ENCODE measurements at places on chromosomes 12 and 14. TPM values are rescaled to one million over a fixed set of nuclear protein-coding genes. Genes with fewer than 3 reads are reported as not detected.

Gene MRPL51
- 124 TPM for total RNA-seq

Gene ZC2HC1C
- 0.38 TPM for total RNA-seq

Gene GALNT16
- 5.6 TPM for total RNA-seq

Gene TPPP2
- not detected for total RNA-seq

Gene HOXC6
- 5.3 TPM for total RNA-seq

Gene CAPZA3
- total RNA-seq: not detected

Gene DIO2
- total RNA-seq: 0.38 TPM

Gene KRT6B
- total RNA-seq: not detected

Gene AGAP2
- 0.26 TPM for total RNA-seq

Gene RESF1
- 20.0 TPM for total RNA-seq

Gene GRIN2B
- total RNA-seq: not detected

Gene MYF5
- total RNA-seq: 957 TPM

Gene C14orf132
- 8.1 TPM for total RNA-seq

Gene ANO2
- under 0.01 TPM for total RNA-seq

Gene PTPN6
- not detected for total RNA-seq

Gene KRT79
- total RNA-seq: not detected

Gene PTCSC3
- total RNA-seq: not detected

Gene KRT77
- not detected for total RNA-seq

Gene EDDM3A
- not detected for total RNA-seq

Gene PRKD1
- 23.1 TPM for total RNA-seq

Gene FGF6
- total RNA-seq: not detected

Gene CYP27B1
- total RNA-seq: 0.90 TPM
